ENCODE measurements at places on chromosomes 1 and 21. TPM values are rescaled to one million over a fixed set of nuclear protein-coding genes. Genes with fewer than 3 reads are reported as not detected.

DNA sequence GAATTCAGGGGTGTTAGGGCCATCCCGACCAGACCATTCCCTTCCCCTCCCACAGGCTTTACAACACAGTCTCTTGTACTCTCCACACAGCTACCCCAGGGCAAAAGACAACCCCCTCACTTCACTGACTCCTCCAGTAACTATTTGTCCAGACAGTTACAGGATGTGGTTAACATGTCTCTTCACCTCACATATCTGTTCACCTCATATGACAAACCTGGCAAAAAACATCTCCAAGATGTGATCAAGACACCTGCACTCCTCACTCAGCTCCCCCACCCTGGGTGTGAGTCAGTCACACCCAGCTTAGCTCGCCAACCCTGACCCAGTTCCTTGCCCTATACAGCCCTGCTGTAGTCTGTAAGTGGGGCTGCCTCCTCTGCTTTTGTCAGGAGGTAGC is 490.5 kb upstream of the CHRM3 start:
- H3K27ac ChIP-seq = no peak overlapping the region
- no peaks in the 10 kb centered on the region for H3K4me1 ChIP-seq
- H3K36me3 ChIP-seq = no peaks in the 10 kb centered on the region
- H3K4me3 ChIP-seq = no peak overlapping the region
- no peak for DNase-seq

- peaks cover 4% of the 10 kb centered on the region for H3K4me1 ChIP-seq
- no peak overlapping the region for H3K27ac ChIP-seq
- no peak for DNase-seq
- H3K4me3 ChIP-seq = no peak overlapping the region
- H3K36me3 ChIP-seq = peaks cover 4% of the 10 kb centered on the region
- no peaks in the 10 kb centered on the region for H3K27me3 ChIP-seq
Measured at GRCh38 chr1:77597310-77597709, 85.1 kb downstream of the ZZZ3 start.

DNA sequence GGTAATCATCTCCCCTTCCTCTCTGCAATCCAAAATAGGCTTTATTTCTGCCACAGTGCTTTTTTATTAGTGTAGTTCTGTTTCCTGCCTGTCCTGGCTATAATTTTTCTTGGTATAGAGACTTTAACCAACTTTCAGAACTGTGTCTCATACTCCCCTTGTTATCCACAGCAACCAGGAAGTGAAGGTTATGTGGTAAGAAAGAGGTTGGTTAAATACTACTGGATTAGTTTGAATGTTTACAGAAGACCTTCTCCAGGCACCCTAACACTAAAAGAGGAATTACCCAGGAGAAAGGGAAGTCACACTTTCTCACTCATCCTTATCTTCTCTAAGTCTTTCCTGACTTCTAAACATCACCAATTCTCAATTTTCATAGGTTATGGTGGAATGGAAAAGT is 17.8 kb upstream of the TNFSF4 start:
- no peak overlapping the region for H3K4me3 ChIP-seq
- no peaks in the 10 kb centered on the region for H3K27me3 ChIP-seq
- DNase-seq = no peak
- H3K27ac ChIP-seq = no peak overlapping the region
- no peaks in the 10 kb centered on the region for H3K4me1 ChIP-seq

DNA sequence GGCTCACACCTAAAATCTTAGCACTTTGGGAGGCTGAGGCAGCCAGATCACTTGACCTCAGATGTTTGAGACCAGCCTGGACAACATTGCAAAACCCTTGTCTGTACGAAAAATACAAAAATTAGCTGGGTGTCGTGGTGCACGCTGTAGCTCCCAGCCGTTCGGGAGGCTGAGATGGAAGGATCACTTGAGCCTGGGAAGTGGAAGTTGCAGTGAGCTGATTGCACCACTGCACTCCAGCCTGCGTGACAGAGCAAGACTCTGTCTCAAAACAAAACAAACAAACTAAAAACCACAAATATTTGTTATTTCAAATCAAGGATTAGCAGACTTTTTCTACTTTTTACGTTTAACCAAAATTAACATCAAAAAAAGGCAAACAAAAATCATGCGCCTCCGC is 31.3 kb downstream of the INKA2 start:
- DNase-seq = no peak
- peaks cover 58% of the 10 kb centered on the region for H3K36me3 ChIP-seq
- no peaks in the 10 kb centered on the region for H3K4me1 ChIP-seq
- no peak overlapping the region for H3K4me3 ChIP-seq

- peak overlapping the region; percentile 76 for H3K27ac ChIP-seq
- no peak for DNase-seq
- no peak overlapping the region for H3K4me3 ChIP-seq
- H3K36me3 ChIP-seq = no peaks in the 10 kb centered on the region
- H3K4me1 ChIP-seq = peaks cover 70% of the 10 kb centered on the region
- no peaks in the 10 kb centered on the region for H3K27me3 ChIP-seq
Measured at GRCh38 chr1:27136998-27137542, 17.9 kb downstream of the SLC9A1 start.

GRCh38 chr1:81619156-81619555 is 181.6 kb upstream of the ADGRL2 start:
- no peaks in the 10 kb centered on the region for H3K36me3 ChIP-seq
- DNase-seq = no peak
- no peak overlapping the region for H3K27ac ChIP-seq
- H3K4me1 ChIP-seq = no peaks in the 10 kb centered on the region
- no peak overlapping the region for H3K4me3 ChIP-seq

- DNase-seq = no peak
- H3K27me3 ChIP-seq = no peaks in the 10 kb centered on the region
- no peak overlapping the region for H3K4me3 ChIP-seq
- H3K4me1 ChIP-seq = no peaks in the 10 kb centered on the region
- H3K27ac ChIP-seq = no peak overlapping the region
Measured at GRCh38 chr1:19768353-19769210, 31.1 kb downstream of the TMCO4 start.

- H3K4me3 ChIP-seq = no peak overlapping the region
- DNase-seq = no peak
- no peaks in the 10 kb centered on the region for H3K36me3 ChIP-seq
- H3K27me3 ChIP-seq = no peaks in the 10 kb centered on the region
- H3K4me1 ChIP-seq = peaks cover 14% of the 10 kb centered on the region
- no peak overlapping the region for H3K27ac ChIP-seq
Measured at GRCh38 chr21:26057477-26058170, 112.9 kb downstream of the APP start.

DNA sequence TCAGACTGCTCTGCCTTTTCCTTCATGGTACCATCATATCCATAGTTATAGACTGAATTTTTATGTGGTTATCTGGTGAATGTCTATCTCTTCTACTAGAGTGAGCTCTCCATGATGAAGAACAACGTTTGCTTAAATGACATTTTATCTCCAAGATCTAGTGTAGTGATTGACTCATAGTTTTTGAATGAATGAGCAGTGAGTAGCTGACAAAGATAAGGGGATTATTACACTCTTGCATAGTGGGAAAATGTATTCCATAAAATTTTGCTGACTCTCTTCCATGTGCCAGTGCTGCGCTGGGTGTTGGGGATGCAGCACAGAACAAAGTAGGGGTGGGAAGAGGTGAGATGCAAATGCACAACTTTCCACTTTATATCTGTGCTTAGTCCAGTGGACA is 147.7 kb downstream of the TGFB2 start:
- no peak overlapping the region for H3K4me3 ChIP-seq
- H3K4me1 ChIP-seq = no peaks in the 10 kb centered on the region
- H3K27me3 ChIP-seq = no peaks in the 10 kb centered on the region
- H3K36me3 ChIP-seq = no peaks in the 10 kb centered on the region
- H3K27ac ChIP-seq = no peak overlapping the region

- no peak overlapping the region for H3K27ac ChIP-seq
- peaks cover 23% of the 10 kb centered on the region for H3K4me1 ChIP-seq
- no peak overlapping the region for H3K4me3 ChIP-seq
- H3K27me3 ChIP-seq = no peaks in the 10 kb centered on the region
Measured at GRCh38 chr1:232328486-232329102, 301.3 kb downstream of the SIPA1L2 start.

DNA sequence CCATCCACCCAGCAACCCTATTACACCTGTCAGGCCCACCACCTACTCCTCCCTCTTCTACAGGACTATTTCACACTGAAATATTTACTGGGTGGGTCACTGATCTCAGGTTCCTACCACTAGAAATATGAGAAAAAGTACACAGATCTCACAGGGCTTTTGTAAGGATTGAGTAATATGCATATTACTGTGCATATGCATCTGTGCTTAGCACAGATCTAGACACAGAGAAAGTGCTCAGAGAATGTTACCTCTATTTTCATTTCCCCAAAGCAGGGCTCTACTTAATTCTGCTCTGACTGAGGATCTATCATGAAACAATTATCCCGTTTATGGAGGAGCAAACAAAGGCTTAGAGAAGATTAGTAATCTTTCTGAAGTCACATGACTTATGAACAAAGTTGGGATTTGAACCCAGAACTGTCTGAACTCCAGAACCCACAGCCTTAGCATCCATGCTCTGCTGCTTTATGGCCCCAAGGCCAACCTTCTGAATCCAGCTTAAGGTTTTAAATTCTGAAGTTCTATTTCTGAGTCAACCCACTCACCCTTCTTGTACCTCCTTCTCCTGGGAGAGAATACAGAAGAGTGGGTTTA is 11.8 kb downstream of the TSSK3 start:
- H3K4me3 ChIP-seq = no peak overlapping the region
- no peak overlapping the region for H3K27ac ChIP-seq
- no peak for DNase-seq

DNA sequence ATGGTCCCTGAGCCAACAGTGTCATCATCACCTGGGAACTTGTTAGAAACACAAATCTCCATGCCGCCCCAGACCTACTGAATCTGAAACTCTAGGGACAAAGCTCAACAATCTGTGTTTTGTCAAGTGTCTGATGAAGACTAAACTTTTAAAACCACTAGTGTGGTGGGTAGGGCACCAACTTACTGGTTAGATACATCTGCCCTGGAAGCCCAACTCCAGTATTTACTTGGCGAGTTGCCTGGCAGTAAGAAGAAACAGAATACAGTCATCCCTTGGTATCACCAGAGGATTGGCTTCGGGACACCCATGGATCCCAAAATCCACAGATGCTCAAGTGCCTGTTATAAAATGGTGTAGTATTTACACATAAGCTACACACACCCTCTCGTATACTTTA is 367.9 kb upstream of the DUSP10 start:
- no peak overlapping the region for H3K27ac ChIP-seq
- no peak for DNase-seq
- no peaks in the 10 kb centered on the region for H3K27me3 ChIP-seq
- no peaks in the 10 kb centered on the region for H3K4me1 ChIP-seq

GRCh38 chr1:36890776-36891175 is 143.5 kb downstream of the GRIK3 start:
- DNase-seq = peak; percentile 44
- H3K36me3 ChIP-seq = no peaks in the 10 kb centered on the region
- H3K4me1 ChIP-seq = no peaks in the 10 kb centered on the region
- H3K27me3 ChIP-seq = peaks cover 28% of the 10 kb centered on the region
- H3K4me3 ChIP-seq = no peak overlapping the region
- H3K27ac ChIP-seq = no peak overlapping the region

DNA sequence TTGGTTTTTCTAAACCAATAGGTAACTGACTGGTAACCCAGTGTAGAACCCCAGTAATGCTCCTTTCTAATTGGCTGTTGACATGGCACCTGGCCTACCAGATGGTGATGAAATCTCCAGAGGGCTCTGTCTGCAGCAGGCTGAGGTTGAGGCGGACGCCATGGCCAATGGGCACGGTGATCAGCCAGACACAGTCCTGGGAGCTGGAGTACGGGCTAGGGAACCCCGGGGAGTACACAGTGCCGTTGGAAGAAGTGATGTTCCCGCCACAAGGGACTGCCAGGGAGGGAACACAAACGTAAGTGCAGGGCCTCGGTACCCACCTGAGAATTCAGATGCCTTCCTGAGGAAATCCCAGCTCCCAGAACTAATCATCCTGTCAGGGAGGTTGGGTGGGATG is 129.8 kb downstream of the ZSCAN20 start:
- no peaks in the 10 kb centered on the region for H3K36me3 ChIP-seq
- peaks cover 7% of the 10 kb centered on the region for H3K4me1 ChIP-seq
- H3K27me3 ChIP-seq = peaks cover 5% of the 10 kb centered on the region
- H3K27ac ChIP-seq = no peak overlapping the region
- DNase-seq = no peak

- no peak overlapping the region for H3K4me3 ChIP-seq
- no peak for DNase-seq
- H3K27me3 ChIP-seq = no peaks in the 10 kb centered on the region
Measured at GRCh38 chr1:63888984-63889383, 115.2 kb downstream of the ROR1 start.

DNA sequence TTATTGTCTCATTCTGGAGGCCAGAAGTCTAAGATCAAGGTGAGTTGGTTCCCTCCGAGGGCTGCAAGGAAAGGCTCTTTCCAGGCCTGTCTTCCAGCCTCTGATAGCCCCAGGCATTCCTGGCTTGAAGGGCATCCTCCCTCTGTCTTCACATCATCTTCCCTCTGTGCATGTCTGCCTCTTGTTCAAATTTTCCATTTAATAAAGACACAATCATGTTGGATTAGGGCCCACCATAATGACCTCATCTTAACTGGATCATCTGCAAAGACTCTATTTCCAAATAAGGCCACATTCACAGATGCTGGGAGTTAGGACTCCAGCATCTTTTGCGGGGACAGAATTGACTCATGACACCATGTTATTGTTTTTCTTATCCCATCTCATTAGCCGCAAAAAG is 24.5 kb downstream of the HUNK start:
- peaks cover 13% of the 10 kb centered on the region for H3K4me1 ChIP-seq
- no peaks in the 10 kb centered on the region for H3K36me3 ChIP-seq
- no peak overlapping the region for H3K4me3 ChIP-seq
- H3K27ac ChIP-seq = peak overlapping the region; percentile 18
- DNase-seq = no peak
- H3K27me3 ChIP-seq = no peaks in the 10 kb centered on the region

GRCh38 chr1:1183833-1184775 is 10.4 kb downstream of the TTLL10 start:
- DNase-seq = no peak
- H3K4me3 ChIP-seq = no peak overlapping the region
- no peaks in the 10 kb centered on the region for H3K36me3 ChIP-seq

- no peak overlapping the region for H3K27ac ChIP-seq
- peaks cover 22% of the 10 kb centered on the region for H3K36me3 ChIP-seq
- DNase-seq = no peak
- no peaks in the 10 kb centered on the region for H3K27me3 ChIP-seq
Measured at GRCh38 chr1:35553851-35554250, 3.4 kb downstream of the KIAA0319L start.

- H3K4me3 ChIP-seq = no peak overlapping the region
- peaks cover 22% of the 10 kb centered on the region for H3K4me1 ChIP-seq
- H3K36me3 ChIP-seq = peaks cover 36% of the 10 kb centered on the region
- no peak for DNase-seq
- no peak overlapping the region for H3K27ac ChIP-seq
Measured at GRCh38 chr1:115660151-115660550, 18.4 kb downstream of the VANGL1 start.

- no peak overlapping the region for H3K4me3 ChIP-seq
- H3K27ac ChIP-seq = no peak overlapping the region
- DNase-seq = no peak
- H3K36me3 ChIP-seq = peaks cover 51% of the 10 kb centered on the region
Measured at GRCh38 chr1:182845379-182845778, 6.2 kb downstream of the DHX9 start.

The ZNF648 gene
- total RNA-seq = not detected

The GJA9 gene
- total RNA-seq = not detected

The CCDC185 gene
- not detected for total RNA-seq

The RHOU gene
- total RNA-seq = 8.9 TPM

The ITLN2 gene
- total RNA-seq = not detected

The GPR3 gene
- total RNA-seq = not detected

The IGSF9 gene
- total RNA-seq = 28.8 TPM

The HRNR gene
- total RNA-seq = not detected

The SLC45A3 gene
- total RNA-seq = 1.8 TPM

The TRNP1 gene
- 41.7 TPM for total RNA-seq

The SLC9C2 gene
- total RNA-seq = not detected

The NRAS gene
- total RNA-seq = 21.8 TPM

The GBP7 gene
- total RNA-seq = not detected

The SH2D1B gene
- total RNA-seq = not detected

The CLCNKB gene
- not detected for total RNA-seq
